ENCODE measurements at places on chromosomes 1 and 21.

DNA sequence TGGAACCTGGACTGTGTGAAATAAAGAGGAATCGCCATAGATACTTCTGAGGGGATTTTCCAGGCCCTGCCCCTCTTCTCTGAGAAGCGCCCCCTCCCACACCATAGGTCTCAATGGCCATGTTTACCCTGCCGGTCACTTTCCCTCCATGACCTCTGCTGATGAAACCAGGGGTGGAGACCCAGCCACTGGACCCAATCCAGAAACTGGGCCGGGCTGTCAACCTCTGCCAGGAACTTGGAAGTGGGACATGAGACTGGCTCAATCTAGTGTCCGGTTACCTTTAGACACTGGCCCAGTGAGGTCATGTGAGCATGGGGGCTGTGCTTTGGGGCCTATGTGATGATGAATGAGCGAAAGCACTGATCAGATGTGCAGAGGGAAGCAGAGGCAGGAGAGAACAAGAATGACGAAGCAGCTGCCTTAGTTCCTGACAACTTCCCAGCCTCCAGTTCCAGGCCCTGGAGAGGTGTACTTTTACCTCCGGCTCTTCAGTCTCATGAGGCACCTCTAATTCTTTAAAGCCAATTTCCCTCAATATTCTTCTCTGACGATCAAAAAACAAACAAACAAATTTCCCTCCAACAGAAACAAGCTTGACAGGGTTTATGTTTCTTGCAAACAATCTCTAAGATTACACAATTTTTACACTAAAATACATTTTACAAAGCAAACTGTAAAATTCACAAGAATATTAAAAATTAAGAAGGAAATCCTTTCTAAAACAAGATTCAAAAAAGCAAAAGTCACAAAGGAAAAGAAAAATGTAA is 4.9 kb downstream of the ASAP3 start:
- no peak for DNase-seq

GRCh38 chr1:65882076-65882475 is 89.4 kb downstream of the PDE4B start:
- no peak for DNase-seq

GRCh38 chr1:12204754-12205658 is 24.8 kb upstream of the VPS13D start:
- DNase-seq: no peak

- no peak for DNase-seq
These were observed 159.1 kb upstream of the KCNK2 start for GRCh38 chr1:214923278-214923915.

DNA sequence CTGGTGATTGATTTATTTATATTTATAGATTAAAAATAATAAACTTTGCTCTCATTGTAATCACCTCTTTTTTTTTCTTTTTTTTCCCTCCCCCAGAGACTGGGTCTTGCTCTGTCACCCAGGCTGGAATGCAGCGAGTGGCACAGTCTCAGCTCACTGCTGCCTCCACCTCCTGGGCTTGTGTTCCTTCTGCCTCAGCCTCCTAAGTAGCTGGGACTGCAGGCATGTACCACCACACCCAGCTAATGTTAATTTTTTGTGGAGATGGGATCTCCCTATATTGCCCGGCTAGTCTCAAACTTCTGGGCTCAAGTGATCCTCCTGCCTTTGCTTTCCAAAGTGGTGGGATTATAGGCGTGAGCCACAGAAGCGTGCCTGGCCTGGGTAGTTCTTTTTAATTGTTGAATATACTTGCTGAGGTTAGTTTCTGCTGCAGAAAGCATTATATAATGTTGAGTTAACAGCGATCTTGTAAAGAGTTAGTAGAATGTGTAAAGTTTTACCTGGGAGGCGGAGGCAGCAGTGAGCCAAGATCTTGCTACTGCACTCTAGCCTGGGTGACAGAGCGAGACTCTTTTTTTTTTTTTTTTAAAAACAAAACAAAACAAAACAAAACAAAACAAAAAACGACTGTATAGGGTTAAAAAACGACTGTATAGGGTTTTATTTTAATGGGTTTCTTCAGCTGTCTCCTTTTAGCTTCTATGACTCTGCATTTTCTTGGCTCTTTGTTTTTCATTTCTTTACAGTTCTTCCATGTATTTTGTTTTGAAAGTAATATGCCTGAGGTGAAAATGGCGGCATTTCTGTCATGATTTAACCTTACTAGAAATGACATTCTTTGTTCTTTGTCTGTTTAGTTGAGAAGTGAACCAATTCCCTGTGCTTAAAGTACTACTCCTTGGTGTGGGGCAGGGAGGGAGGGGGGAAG is 82.7 kb downstream of the CAMTA1 start:
- no peak for DNase-seq

- no peak for DNase-seq
These were observed 36.7 kb upstream of the WASF2 start for GRCh38 chr1:27526569-27527222.

All from AML-193 (cell line).